ENCODE measurements at places on chromosomes 12 and 14. TPM values are rescaled to one million over a fixed set of nuclear protein-coding genes. Genes with fewer than 3 reads are reported as not detected.

DNA sequence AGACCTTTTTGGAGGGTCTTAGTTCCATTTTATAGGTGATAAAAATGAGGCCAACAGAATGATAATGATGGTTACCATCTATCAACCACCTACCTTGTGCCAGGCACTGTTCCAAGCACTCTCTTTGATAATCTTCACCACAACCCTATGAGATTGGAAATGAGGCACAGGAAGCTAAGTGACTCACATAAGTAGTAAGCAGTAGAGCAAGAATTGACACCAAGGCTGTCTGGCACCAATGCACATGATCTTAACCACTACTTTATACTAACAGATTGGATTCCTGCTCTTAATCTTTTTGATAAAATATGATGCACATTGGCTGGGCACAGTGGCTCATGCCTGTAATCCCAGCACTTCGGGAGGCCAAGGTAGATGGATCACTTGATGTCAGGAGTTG lies 91.4 kb downstream of the DRAM1 start:
- H3K4me3 ChIP-seq, result no peak overlapping the region
- no peaks in the 10 kb centered on the region for H3K36me3 ChIP-seq
- H3K4me1 ChIP-seq, result no peaks in the 10 kb centered on the region
- no peak for DNase-seq

GRCh38 chr12:56687223-56688128 lies 608 bp downstream of the PTGES3 start:
- peak; percentile 59 for DNase-seq
- no peaks in the 10 kb centered on the region for H3K36me3 ChIP-seq
- H3K27ac ChIP-seq, result peak overlapping the region; percentile 98

Gene KRT2
- not detected for total RNA-seq

- no peaks in the 10 kb centered on the region for H3K36me3 ChIP-seq
- H3K27ac ChIP-seq, result no peak overlapping the region
- H3K27me3 ChIP-seq, result peaks cover 4% of the 10 kb centered on the region
- DNase-seq, result no peak
- H3K4me3 ChIP-seq, result no peak overlapping the region
These were observed 4.9 kb upstream of the FOXG1 start for GRCh38 chr14:28761438-28762291.

- H3K36me3 ChIP-seq, result no peaks in the 10 kb centered on the region
- H3K4me1 ChIP-seq, result peaks cover 13% of the 10 kb centered on the region
- peaks cover 10% of the 10 kb centered on the region for H3K27me3 ChIP-seq
- DNase-seq, result no peak
These were observed 50.0 kb downstream of the GLT1D1 start for GRCh38 chr12:128903236-128903635.

- no peaks in the 10 kb centered on the region for H3K27me3 ChIP-seq
- H3K4me1 ChIP-seq, result peaks cover 37% of the 10 kb centered on the region
- H3K27ac ChIP-seq, result peak overlapping the region; percentile 14
- no peaks in the 10 kb centered on the region for H3K36me3 ChIP-seq
- H3K4me3 ChIP-seq, result no peak overlapping the region
- DNase-seq, result no peak
These were observed 6.3 kb downstream of the NUAK1 start for GRCh38 chr12:106132175-106133135.

- no peaks in the 10 kb centered on the region for H3K27me3 ChIP-seq
- no peak overlapping the region for H3K27ac ChIP-seq
- H3K36me3 ChIP-seq, result no peaks in the 10 kb centered on the region
- H3K4me3 ChIP-seq, result no peak overlapping the region
These were observed 52.0 kb upstream of the PSMA6 start for GRCh38 chr14:35240231-35240630.

DNA sequence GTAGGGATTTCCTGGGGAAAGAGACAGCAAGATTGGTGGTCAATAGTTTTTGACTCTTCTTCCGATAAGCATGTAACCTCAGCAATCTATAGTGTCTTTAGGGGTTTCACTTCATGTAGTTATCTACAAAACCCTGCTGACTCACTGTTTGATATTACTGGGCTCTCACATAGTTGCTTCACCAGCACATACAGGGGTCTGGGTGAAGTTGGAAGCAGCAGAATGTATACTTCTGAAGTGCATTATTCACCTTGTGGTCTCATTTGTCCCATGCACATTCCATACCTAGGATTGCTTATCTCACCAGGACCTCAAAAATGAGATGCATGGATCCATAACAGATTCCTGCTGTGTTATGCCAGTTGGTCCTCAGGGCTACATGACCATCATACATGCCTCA lies 280.0 kb downstream of the LRIG3 start:
- no peaks in the 10 kb centered on the region for H3K27me3 ChIP-seq
- H3K27ac ChIP-seq, result no peak overlapping the region
- no peak for DNase-seq
- H3K4me1 ChIP-seq, result no peaks in the 10 kb centered on the region
- H3K36me3 ChIP-seq, result no peaks in the 10 kb centered on the region

GRCh38 chr14:92677087-92677668 lies 71.2 kb downstream of the LGMN start:
- H3K4me3 ChIP-seq, result no peak overlapping the region
- H3K27ac ChIP-seq, result no peak overlapping the region
- H3K36me3 ChIP-seq, result no peaks in the 10 kb centered on the region
- DNase-seq, result no peak
- no peaks in the 10 kb centered on the region for H3K4me1 ChIP-seq
- no peaks in the 10 kb centered on the region for H3K27me3 ChIP-seq

DNA sequence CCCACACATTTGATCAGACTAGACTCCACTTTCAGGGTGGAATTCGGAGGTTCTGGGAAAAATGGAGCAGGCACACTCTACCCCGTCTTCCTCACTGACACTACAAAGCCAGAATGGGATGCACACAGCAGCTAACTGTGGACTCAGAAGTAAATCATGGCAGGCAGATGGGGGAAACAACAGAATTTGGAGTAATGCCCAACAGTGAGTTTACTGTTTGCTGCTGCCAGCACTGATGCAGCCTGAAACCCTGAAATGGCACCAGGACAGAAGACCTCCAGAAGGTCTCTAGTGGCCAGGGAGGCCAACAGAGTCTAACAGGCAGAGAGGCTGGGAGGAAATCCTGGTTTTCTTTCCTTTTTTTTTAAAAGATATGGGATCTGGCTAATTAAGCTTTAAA lies 24.6 kb downstream of the KCTD10 start:
- no peaks in the 10 kb centered on the region for H3K27me3 ChIP-seq
- no peak overlapping the region for H3K27ac ChIP-seq
- H3K36me3 ChIP-seq, result no peaks in the 10 kb centered on the region
- DNase-seq, result no peak
- H3K4me1 ChIP-seq, result no peaks in the 10 kb centered on the region
- H3K4me3 ChIP-seq, result no peak overlapping the region

GRCh38 chr12:8226355-8226754 lies 1.1 kb downstream of the FAM90A1 start:
- no peak overlapping the region for H3K27ac ChIP-seq
- H3K27me3 ChIP-seq, result no peaks in the 10 kb centered on the region
- peaks cover 21% of the 10 kb centered on the region for H3K4me1 ChIP-seq
- H3K4me3 ChIP-seq, result no peak overlapping the region
- no peaks in the 10 kb centered on the region for H3K36me3 ChIP-seq
- DNase-seq, result no peak

Gene KLRB1
- total RNA-seq, result not detected

- peak; percentile 87 for DNase-seq
- H3K36me3 ChIP-seq, result no peaks in the 10 kb centered on the region
- peaks cover 16% of the 10 kb centered on the region for H3K4me1 ChIP-seq
- H3K27me3 ChIP-seq, result no peaks in the 10 kb centered on the region
- H3K27ac ChIP-seq, result no peak overlapping the region
These were observed 29.2 kb downstream of the FOS start for GRCh38 chr14:75307700-75308379.

- H3K4me3 ChIP-seq, result no peak overlapping the region
- no peaks in the 10 kb centered on the region for H3K27me3 ChIP-seq
These were observed 13.2 kb downstream of the PLD4 start for GRCh38 chr14:104937694-104938365.

GRCh38 chr14:67704484-67705089 lies 2.9 kb downstream of the RDH12 start:
- H3K4me3 ChIP-seq, result no peak overlapping the region
- H3K27ac ChIP-seq, result peak overlapping the region; percentile 4
- no peaks in the 10 kb centered on the region for H3K27me3 ChIP-seq
- DNase-seq, result peak; percentile 34

DNA sequence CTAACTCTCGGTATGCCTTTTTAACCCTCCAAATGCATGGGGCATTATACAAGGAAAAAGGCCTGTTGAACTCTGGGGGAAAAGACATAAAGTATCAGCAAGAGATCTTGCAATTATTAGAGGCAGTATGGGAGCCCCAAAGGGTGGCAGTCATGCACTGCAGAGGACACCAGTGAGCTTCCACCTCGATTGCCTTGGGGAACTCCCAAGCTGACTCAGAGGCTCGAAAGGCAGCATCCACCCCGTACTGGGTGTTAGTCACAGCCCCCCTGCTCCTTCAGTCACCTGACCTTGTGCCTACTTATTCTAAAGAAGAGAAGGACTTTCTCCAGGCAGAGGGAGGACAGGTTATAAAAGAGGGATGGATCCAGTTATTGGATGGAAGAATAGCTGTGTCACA lies 781.4 kb upstream of the TMEM132C start:
- peaks cover 8% of the 10 kb centered on the region for H3K4me1 ChIP-seq
- DNase-seq, result no peak
- no peak overlapping the region for H3K27ac ChIP-seq
- no peaks in the 10 kb centered on the region for H3K27me3 ChIP-seq
- H3K36me3 ChIP-seq, result no peaks in the 10 kb centered on the region

- H3K36me3 ChIP-seq, result no peaks in the 10 kb centered on the region
- no peak for DNase-seq
- H3K27me3 ChIP-seq, result no peaks in the 10 kb centered on the region
These were observed 31.6 kb upstream of the MYBPC1 start for GRCh38 chr12:101563212-101563611.

- peaks cover 19% of the 10 kb centered on the region for H3K4me1 ChIP-seq
- H3K27ac ChIP-seq, result peak overlapping the region; percentile 100
- H3K36me3 ChIP-seq, result no peaks in the 10 kb centered on the region
- peak; percentile 99 for DNase-seq
- peak overlapping the region; percentile 63 for H3K4me3 ChIP-seq
These were observed 50.7 kb downstream of the A2M start for GRCh38 chr12:9064815-9065606.

Gene ETV6
- 17.9 TPM for total RNA-seq

Measured in body of pancreas (tissue), 4 donors.